ENCODE measurements at places on chromosomes 1 and 21. TPM values are rescaled to one million over a fixed set of nuclear protein-coding genes. Genes with fewer than 3 reads are reported as not detected.

Gene ICOSLG
- polyA plus RNA-seq: 1.3 TPM

Gene KIF26B
- 35.6 TPM for polyA plus RNA-seq

DNA sequence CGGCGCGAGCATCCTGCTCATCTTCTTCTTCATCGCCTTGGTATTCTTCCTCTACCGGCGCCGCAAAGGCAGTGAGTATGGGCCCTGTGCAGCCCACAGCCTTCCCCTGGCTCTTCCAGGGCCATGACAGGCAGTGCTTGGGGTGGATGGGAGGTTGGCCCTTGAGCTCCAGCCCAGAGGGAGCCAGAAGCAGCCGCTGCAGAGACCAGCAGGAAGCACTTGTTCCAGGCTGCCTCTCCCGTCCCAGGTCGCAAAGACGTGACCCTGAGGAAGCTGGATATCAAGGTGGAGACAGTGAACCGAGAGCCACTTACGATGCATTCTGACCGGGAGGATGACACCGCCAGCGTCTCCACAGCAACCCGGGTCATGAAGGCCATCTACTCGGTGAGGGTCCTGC lies 87.3 kb upstream of the CD1D start:
- DNase-seq: no peak

GRCh38 chr1:201222125-201222524 lies 31.5 kb downstream of the IGFN1 start:
- no peak for DNase-seq

DNA sequence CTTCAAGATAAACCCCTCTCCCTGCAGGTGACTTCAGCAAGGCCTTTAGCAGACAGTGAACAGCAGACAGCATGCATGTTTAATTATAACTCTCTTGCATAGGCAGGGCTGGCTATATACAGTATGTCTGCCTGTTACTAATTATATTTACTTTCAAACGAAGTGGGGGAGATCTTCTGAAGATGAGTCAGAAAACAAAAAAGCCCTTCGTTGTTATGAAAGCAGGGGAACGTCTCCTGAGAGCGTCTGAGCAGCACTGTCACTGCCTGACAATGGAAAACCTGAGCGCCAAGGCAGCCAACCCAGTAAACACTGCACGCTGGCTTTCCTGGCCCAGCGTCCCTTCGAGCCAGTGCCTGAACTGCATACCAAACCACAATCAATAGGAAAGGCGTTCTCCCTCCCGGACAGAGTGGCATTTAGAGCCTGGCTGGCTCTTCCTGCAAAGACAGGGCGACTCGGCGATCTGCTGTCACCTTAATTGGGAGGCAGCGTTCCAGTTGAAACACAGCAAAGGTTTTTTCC lies 54.1 kb downstream of the TOMM20 start:
- no peak for DNase-seq

DNA sequence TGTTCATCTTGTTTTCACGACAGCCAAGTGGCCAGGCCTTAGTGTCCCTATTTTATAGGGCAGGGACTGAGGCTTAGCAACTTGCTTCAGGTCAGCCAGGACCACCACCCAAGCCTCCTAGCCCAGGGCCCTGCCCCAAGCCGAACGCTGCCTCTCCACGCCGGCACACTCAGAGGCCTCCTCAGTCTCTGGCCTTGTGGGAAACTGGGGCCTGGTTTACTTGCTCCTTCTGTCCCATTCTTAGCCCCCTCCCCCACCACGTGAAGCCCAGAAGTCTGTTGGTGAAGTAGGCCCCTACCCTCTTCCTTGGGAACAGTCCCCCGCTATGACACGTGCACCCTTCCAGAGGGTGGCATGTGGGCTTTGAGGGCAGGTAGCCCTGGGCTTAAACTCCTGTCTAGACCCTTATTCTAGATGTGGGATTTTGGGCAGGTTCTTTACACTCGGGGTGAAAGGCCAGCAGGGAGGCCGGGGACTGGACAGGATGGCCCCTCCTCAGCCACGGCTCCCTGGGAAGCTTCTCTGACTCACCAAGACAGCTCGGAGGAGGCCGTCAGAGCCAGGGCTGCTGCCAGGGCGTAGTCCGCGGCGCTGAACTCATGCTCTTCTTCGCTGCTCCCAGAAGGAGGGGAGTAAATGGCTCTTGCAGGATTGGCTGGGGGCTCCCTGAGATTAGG lies 4.3 kb downstream of the MYOM3 start:
- no peak for DNase-seq

DNA sequence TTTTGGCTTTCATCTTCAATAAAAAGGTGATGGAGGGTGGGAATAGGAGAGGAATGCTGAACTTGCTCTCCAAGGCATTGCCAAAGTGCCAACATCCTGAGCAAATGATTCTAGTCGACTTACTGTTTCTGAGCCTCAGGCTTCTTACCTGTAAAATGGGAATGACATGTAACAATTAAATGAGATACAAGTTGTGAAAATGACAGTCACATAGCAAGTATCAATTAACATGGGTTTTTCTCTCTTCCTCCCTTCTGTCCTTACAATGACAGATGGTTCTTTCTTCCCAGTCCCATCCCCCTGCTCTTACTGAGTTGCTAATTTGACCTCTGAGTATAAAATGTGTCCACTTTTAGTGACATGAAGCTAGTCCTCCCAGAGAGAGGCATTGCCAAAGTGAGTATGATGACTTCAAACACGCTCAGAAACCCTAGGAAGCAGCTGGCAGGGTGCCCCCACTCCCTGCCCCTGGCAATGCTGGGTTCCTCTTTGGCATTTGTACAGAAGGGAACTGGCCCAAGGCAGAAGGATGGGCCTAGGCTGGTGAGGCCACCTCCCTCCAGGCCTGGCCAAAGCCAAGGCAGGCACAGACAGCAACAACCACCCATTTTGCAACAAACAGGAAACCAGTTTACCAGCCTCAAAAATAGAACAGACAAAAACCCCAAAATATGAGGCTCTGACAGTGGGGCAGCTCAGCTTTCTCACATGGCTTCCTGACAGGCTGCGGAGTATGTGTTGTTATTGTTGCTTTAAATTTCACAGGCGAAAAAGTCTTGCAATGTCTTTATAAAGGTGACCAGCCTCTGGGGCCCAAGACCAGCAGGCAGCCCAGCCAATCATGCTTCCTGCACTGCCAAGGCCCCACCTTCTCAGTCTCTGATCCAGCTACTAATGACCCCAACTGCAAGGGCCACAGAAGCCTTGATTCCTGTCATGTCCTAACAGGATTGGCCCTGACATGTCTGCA lies 115.9 kb downstream of the HIVEP3 start:
- DNase-seq: no peak
